Fibroblast of skin of left biceps (primary cell): ENCODE measurements at places on chromosomes 2 and 18.
A peak's percentile ranks its signal among the peaks of the same experiment; 100 is the strongest.

- no peak for DNase-seq
These were observed 10.5 kb upstream of the CDK15 start for GRCh38 chr2:201795607-201796477.

- DNase-seq, result no peak
These were observed 1.0 kb upstream of the B3GNT7 start for GRCh38 chr2:231394211-231395141.

GRCh38 chr18:12296087-12296403, 12.0 kb upstream of the TUBB6 start:
- DNase-seq, result no peak

DNA sequence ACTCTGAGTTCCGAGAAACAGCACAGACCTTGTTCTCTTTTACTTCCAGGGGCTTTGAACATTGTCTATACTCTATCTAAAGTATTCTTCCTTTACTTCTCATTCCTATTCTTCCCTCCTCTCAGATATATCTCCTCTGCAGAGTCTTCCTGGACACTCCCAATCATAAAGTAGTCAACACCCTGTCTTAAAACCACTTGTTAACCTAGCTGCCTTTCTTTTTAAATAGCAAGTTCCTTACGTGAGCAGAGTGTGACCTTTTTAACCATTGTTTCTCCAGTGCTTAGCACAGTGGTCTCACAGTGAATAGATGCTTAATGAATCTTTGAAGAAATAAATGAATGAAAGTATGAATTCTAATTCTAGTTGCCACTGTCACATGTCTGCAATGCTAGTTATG, 47.4 kb downstream of the PTRHD1 start:
- DNase-seq, result no peak

DNA sequence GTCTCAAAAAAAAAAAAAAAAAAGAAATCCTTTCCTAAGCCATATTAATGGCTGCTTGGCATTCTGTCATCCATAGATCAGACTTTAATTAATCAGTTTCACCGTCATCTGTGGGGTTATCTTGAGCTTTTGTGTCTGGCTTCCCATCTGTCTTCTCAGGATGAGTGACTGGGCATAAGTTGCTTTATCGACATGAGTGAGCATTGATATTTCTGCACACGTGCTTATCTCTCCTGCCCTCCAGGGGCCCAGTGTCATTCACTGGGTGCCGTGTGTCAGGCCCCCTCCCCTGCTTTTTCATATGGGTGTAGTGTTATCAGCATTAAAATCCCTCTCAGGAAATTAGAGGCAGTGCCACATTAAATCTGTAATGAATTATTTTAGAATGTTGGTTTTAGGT, 65.6 kb downstream of the SH3BP4 start:
- no peak for DNase-seq

DNA sequence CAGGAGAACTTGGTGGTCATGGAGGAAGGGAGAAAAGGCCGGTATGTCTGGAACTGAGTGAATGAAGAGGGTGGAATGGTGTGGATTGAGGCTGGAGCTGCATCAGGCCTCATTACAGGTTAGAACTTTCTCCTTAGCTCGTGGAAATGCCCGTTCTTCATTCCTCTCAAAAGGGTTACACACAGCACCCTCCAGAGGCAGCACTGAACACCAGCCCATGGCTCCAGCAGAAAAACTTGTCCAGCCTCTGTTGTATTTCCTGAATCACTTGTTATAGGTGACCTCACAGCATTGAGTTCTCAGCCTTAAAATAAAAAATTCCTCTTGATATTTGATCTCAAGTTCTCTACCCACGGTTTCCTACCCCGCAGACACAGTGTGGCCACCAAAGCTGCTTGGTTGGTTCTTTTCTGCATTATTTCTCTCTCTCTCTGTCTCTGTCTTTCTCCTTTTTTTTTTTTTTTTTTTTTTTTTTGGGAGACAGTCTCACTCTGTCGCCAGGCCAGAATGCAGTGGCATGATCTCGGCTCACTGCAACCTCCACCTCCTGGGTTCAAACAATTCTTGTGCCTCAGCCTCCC, 89.6 kb downstream of the ITGB1BP1 start:
- DNase-seq, result peak; percentile 41

DNA sequence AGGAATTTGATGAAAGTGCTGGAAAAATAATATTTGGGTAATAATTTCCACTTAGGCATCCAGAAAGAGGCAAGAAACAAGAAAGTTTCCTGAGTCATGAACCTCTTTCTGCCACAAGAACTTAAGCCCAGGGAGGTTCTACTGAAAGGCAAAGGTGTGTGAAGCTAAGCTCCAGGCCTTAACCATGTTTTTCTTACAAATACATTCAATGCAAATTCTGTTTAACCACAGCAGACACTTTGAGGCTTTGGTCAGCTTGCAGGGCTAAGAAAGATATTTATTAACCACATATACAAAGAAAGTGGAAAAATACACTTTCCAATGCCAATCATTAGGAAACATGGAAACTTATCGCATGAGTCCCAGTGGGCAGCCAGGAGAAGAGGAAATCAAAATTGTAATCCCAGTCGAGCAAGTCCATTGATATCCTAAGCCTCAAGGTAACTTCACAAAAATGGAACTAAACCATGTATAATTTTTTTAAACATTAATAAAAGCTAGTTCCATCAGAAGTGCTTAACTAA, 68.3 kb downstream of the PIEZO2 start:
- DNase-seq, result no peak

- DNase-seq, result no peak
These were observed 66.3 kb downstream of the MYO5B start for GRCh38 chr18:50128506-50129271.

GRCh38 chr2:26558271-26559043, 80.5 kb upstream of the OTOF start:
- no peak for DNase-seq

DNA sequence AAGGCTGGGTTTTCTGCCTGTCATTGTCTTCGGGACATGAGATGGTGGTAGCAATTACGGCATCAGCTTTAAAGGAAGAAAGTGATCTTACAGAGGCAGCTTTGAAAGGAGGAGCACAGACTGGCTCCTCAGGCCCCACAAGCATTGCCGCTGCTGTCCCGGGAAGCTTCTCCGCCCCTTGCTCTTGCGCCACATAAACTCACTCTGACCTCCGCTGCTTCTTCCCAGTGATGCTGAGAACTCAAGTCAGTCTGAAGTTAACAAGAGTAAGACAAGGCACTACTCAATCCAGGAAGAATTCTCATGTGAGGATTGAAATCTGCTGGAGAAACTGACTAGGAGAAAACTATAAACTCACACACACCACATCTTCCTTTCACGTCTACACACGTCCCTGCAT, 112.4 kb upstream of the RIOK3 start:
- DNase-seq, result no peak

GRCh38 chr2:8475349-8476031, 206.4 kb upstream of the ID2 start:
- no peak for DNase-seq

DNA sequence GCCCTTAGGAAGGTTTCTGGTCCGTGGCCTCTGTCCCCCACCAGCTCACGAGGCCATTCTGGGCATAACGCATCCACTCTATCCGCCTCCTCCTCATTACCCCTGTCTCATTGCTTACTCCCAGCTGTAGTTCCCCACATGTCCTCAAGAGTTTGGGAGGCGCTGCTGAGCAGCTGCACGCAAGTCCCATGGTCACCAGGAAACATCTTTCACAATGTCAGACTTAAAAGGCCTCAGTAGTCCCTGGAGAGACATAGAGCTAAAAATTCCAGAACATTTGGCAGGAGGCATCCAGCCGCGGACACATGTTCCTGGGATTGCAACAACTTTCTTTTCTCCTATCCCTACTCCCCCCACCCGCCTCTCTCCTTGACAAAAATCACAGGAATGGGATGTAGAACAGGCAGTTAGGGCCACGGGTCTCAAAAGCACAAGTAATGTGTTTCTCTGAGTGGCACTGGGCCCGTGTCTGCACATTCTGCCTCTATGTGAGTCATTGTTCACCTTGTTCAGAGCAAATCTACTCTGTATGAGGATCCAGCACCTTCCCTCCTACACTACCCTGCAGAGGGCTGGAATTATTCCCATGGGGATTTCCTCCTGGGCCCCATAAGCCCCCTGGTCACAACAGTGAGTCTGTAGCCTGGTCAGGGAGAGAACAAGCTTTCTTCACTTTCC, 8.1 kb downstream of the LBH start:
- DNase-seq, result peak; percentile 90

DNA sequence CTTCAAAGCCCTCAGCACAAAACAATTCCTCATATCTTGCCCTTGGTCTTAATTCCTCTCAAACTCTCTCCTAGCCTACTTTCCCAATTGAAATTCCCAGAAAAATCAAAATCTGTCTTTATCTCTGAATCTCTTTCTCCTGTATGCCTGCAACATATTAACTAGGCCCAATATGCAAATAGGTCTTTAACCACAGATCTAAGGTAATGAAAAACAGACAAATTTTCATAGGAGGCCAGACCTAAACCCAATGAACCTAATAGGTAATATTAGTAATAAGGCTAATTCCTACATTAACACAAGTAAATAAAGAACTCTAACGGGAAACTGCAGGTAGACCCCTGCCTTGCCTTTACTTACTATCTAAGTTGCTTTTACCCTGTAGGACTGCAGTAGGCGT, 41.4 kb downstream of the WDR33 start:
- DNase-seq, result no peak

GRCh38 chr2:31302940-31303563, 69.1 kb downstream of the EHD3 start:
- no peak for DNase-seq

DNA sequence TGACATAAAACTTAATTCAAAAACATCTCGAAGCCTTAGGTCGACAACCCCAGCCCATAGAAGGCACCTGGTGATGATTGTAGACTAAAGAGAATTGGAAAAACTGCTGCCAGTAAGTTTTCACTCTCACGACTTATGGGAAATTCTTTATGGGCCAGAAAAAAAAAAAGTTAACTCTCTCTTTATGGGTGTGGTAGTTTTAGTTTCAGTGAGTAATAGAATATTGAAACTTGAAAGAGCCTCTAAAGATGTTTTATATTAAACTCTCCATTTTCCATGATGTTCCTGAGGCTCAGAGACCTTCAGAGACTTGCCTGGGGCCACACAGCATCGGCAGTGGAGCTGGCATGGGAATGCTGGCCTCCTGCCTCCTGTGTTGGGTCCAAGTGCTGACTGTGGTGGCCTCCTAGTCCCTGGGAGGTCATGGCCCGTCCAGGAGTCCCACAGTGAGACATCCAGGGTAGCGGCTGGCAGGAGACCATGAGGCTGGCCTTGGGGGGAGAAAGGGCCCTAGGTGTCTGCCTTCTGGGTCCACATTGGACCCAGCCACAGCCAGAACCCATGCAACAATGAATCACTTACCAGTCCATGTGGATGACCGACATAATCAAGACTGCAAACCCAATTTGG, 158.9 kb downstream of the SEPTIN10 start:
- DNase-seq, result no peak

- DNase-seq, result no peak
These were observed 551.1 kb upstream of the CELF4 start for GRCh38 chr18:38116716-38117115.

- no peak for DNase-seq
These were observed 516.7 kb downstream of the NR4A2 start for GRCh38 chr2:155815851-155816250.

DNA sequence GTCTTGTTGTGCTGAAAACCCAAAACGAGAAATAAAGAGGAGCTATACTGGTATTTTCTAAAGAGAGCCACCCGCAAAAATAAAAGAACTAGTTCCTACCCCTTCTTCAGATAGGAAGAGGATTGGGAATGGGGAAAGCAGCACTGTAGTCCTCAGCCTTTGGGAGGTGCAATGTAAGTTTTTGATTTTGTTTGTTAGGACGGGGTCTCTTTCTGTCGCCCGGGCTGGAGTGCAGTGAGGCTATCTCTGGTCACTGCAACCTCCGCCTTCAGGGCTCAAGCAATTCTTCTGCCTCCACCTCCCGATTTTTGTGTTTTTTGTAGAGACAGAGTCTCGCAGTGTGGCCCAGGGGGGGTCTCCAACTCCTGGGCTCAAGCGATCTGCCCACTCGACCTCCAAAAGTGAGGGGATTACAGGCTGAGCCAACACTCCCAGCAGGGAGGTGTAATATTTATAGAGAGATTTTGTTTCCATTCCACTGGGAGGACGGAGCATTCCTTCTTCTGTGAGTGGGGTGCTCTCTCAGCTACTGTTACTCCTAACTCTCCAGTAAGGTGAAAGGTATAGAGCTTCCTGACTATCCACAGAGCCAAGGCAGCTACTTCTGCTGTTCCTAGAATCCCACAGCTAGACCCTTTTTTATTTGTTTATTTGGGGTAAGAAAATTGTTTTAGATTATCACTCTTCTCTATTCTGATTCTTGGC, 13.1 kb upstream of the GULP1 start:
- no peak for DNase-seq

- no peak for DNase-seq
These were observed 49.7 kb downstream of the CD28 start for GRCh38 chr2:203756161-203756560.

GRCh38 chr18:2846636-2847316, at the start of gene EMILIN2:
Gene EMILIN2, plus strand, starts transcription at chr18:2847006. Its CDS starts 183 bp downstream, at chr18:2847189.
- no peak for DNase-seq

DNA sequence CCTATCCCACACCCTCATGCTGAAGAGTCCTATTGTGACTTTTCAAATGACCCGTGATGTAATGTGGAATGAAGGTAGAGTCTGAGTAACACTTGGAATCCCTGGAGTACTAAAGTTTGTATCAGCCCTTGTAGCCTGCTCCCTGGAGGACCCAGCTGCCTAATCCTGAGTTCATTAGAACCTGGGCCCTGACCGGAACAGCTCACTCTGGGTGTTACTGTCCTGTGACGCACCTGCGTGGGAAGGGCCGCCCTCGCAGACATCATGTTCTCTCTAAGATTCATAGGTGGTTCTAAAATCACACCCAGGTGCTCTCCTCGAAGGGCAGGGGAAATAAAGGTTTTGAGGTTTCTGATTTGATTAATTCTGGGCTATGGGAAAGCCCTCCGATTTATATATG, 62.3 kb downstream of the NCK2 start:
- DNase-seq, result no peak

GRCh38 chr2:42953216-42953615, 160.8 kb upstream of the HAAO start:
- DNase-seq, result no peak

GRCh38 chr2:213252206-213252605, 32.1 kb upstream of the SPAG16 start:
- no peak for DNase-seq

- DNase-seq, result no peak
These were observed 234.9 kb upstream of the SMAD7 start for GRCh38 chr18:49185623-49186022.
